ENCODE measurements at places on chromosomes 3 and 15.

- no peak for DNase-seq
Observed at GRCh38 chr15:76259392-76259791, 51.9 kb downstream of the ETFA start.

- no peak for DNase-seq
Observed at GRCh38 chr15:27398631-27399161, 427.7 kb downstream of the GABRG3 start.

- DNase-seq: no peak
Observed at GRCh38 chr3:45056608-45057301, 30.7 kb downstream of the CLEC3B start.

- no peak for DNase-seq
Observed at GRCh38 chr15:75425966-75426500, 25.5 kb downstream of the SIN3A start.

GRCh38 chr3:97738761-97739160, 25.8 kb upstream of the ARL6 start:
- no peak for DNase-seq

DNA sequence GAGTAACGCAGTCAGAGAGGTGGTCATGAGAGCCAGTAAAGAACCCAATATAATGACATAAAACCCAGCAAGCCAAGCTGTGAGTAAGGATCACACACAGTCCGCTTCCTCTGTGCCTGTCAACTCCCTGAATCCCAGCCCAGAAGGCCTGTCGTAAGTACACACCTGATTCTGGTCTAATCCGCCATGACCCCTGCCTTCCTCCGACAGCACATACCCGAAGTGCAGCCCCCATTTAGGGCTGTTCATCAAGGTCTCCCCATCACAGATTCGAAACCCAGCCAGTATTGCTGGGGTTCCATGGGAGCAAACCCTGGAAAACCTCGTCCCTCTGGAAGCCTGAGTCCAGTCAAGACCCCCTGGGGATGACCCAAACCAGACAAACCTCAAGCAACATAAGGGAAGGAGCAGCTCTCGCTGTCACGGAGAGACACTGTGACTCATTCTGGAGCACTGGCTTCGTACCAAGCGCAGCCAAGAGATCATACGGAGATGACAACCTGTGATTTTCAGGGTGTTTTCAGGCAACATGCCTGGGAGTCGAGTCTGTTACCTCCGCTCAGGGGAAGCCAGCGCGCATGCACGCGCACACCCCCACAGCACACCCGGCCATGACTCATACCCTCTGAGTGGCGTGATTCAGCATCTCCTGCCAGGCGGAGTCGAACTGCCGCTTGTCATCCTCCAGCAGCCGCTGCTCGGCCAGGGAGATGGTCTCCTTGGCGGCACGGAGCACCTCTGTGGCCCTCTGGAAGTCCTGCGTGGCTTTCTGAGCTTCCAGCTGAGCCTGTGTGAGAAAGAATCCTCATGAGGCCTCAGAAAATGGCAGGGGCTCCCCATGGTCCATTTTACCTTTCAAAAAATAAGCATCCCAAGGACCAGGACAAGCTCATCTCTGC, 63.0 kb downstream of the SH3BP5 start:
- DNase-seq: peak; percentile 97

Data from osteoblast (primary cell).